ENCODE measurements at places on chromosomes 1 and 21.

DNA sequence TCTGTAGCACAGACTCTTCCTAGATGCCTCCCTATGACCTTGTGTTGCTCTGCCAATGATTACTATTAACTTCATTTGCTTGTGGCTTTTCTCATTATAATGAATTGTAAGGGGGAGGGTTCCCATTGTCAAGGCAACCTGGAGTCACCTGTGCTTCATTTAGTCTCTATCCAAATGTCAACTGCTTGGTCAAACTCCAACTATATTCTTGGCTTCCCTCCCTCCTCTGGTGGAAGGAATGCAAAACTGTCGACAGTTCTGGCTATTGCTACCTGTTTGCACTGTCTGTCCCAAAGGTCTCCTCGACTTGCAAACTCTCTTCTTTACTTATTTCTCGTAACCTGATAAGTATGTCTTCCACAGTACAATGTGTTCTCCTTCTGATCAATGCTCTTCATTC lies 100.3 kb downstream of the CACNA1E start:
- DNase-seq = no peak

- no peak for DNase-seq
These were observed 471.1 kb upstream of the VAMP3 start for GRCh38 chr1:7299994-7300393.

- peak; percentile 13 for DNase-seq
These were observed 124.5 kb downstream of the ZNF648 start for GRCh38 chr1:181936768-181937581.

DNA sequence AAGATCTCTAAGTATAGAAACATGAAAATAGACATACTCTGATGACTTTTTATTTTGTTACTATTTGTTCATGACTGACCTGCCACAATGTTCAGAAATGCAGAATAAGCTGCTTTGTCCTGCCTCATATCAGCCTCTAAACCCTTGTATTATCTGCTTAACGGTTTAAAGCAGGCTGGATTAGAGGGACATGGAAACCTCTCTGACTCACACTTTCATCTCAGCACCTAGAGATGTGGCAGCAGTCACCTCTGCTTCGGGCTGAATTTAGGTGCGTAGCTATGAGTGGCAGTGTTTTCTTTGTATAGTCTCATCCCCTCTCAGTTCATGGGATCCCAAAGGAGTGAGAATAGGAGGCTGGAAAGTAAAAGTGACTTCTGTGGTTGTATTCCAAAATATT lies 255.4 kb downstream of the RGS7 start:
- no peak for DNase-seq

- DNase-seq = no peak
These were observed 29.8 kb downstream of the WDR3 start for GRCh38 chr1:117959364-117959763.

DNA sequence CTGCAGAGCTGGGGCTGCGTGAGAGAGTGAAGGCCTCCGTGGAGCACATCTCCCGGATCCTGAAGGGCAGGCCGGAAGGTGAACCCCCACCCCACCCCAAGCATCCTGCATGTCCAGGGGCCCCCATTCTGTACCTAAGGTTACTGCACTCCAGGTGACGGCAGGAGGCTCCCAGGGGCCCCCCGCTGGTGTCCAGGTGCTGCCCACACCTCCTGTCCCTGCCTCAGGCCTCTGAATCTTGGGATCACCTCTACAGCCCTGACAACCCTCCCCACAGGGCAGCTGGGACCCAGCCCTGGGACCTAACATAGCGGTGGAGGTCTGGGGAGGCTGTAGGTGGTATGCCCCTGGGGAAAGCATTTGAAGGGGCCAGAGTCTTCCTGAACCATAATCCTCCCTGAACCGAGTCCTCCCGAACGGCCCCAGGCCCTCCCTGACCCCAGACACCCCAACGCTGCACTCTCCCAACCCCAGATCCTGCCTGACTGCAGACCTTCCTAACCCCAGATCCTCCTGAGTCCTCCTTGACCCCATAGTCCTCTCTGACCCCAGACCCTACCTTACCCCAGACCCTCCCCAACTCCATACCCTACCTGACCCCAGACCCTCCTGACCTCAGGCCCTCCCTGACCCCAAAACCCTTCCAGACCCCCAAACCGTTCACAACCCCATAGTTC lies 33.5 kb downstream of the TRIM11 start:
- no peak for DNase-seq

DNA sequence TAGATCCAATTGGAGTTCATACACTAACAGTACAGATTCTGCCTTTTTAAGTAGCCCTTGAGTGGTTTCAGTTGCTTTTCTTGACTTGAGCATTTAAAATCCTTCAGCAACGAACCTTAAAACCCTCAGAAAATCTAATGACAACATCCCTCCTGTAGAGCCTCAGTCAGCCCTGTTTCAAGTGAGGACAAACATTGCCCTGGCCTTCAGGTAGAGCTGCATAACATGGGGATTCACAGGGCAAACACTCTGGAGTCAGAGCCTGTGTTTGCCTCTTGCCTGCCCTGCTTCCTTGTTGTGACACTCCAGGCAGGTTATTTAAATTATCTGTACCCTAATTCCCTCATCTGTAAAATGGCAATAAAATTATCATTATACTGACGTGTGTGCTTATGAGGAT lies 96.1 kb upstream of the KCNA3 start:
- no peak for DNase-seq

- DNase-seq = no peak
These were observed 3.7 kb upstream of the SF3B4 start for GRCh38 chr1:149931212-149931790.

DNA sequence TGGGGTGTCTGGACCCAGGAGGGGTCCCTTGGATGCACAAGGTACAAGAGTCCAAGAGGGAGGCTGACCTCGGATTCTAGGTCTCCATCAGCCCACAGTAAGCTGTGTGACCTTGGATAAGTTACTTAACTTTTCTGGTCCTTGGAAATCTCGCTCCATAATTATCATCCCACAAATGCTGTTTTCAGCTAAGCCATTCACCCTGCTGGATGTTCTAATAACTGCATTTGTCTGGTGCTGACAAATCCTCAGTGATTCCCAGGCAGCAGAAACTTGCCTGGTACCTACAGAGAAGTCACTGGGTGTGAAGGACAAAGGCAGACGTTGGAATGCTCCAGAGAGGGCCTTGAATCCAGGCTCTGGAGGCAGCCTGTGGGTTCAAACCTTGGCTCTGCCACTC lies 89.7 kb downstream of the IGSF21 start:
- DNase-seq = no peak
